ENCODE measurements at places on chromosomes 11 and 22.
A peak's percentile ranks its signal among the peaks of the same experiment; 100 is the strongest.

DNA sequence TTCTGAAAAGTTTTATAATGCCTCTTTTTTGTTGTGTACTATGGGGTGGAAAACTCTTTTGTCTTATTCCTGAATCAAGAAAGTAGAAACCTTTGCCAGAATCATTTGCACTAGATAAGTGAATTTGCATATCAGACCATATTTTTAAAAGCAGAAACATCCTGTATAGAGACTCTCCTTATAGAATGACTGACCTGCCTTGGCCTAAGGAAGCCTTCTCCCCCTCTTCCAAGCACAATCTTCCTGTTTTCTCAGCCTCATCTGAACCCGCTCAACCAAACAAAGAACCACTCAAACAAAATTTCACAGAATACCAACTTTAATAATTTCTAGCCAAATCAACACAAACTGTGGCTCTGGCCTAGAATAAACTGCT is 60.3 kb downstream of the SIK3 start:
- ATAC-seq = no peak

GRCh38 chr22:23237841-23238240 is 57.5 kb downstream of the BCR start:
- no peak for ATAC-seq

- no peak for ATAC-seq
Observed at GRCh38 chr11:57490456-57491248, 24.9 kb downstream of the SLC43A1 start.

GRCh38 chr22:24504956-24505736 is 10.0 kb downstream of the UPB1 start:
- no peak for ATAC-seq

- ATAC-seq = peak; percentile 63
Observed at GRCh38 chr22:39622881-39623367, 52.4 kb downstream of the CACNA1I start.

- no peak for ATAC-seq
Observed at GRCh38 chr22:24105013-24105360, 76.3 kb upstream of the SUSD2 start.

DNA sequence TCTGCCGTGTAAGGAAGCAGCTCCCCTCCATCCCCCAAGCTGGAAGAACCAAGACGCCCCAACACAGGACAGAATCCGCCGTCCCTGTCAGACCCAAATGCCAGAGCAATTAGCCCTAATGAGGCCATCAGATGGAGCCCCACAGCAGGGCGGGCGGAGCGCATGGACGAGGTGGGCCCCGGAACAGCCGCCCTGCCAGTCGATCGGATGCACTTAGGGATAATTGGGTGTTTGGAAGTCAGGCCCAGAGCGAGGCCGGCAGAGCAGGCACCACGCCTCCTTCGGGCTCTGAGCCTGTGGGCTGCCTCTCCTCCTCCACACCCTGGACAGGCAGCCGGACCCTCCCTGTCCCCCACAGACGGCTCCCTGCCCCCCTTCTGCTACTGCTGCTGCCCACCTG is 5.5 kb upstream of the TH start:
- no peak for ATAC-seq

DNA sequence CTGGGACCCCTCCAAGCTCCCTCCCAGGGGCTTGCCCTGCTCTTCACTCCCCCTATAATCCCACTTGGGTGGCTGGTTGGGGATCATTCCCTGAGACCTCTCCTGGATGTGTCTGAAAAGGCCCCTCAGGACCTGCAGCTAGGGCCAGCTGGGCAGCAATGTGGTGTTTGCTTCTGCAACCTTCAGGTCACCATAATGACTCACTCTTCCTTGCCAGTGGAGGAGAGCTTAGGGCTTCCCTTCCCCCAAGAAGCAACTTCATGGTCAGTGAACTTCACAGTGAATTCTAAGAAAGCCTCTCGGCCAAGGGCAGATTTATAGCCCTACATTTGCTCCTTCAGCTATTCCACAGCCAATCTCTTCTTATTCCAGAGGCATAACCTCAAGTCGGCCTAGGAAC is 45.1 kb upstream of the TSPAN18 start:
- no peak for ATAC-seq

Measured in activated CD4-positive, CD25-positive, alpha-beta regulatory T cell treated with anti-CD3 and anti-CD28 coated beads, Interleukin-2, amount 50 U/mL, for 24 hours (primary cell).